ENCODE measurements at places on chromosomes 16 and 17. TPM values are rescaled to one million over a fixed set of nuclear protein-coding genes. Genes with fewer than 3 reads are reported as not detected.

Gene SLC12A3
- 0.04 TPM for total RNA-seq

Gene CPHXL
- not detected for total RNA-seq

GRCh38 chr17:29571486-29571882 is 3.0 kb downstream of the TP53I13 start:
- DNase-seq: no peak

- no peak for DNase-seq
Observed at GRCh38 chr17:19714542-19715411, 1.6 kb downstream of the SLC47A2 start.

DNA sequence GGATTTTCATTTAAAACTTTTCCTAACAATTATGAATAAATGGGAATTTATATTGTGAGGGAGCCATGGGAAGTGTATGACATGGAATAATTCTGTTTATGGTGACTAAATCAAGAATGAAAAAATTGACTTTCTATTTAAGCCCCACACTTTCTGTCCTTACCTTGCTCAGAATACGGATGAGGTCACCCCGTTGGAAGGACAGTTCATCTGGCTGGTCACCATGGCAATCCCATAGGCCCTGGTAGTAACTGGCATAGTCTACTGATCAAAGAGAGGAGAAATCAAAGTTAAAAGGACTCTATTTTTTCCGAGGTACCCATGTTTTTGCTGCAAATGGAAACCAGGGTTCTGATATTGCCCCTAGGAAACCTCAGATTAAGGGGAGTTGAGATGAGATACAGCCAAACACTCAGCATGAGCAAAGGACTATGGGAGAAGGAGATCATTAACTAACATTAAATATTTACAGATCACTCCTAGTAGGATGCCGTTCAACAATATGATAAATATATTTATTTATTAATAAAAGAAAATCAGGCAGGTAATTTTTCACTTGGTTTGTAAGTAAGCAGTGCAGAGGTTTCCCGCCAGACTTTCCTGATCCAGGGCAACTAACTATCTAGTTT is 54.9 kb downstream of the SNX11 start:
- no peak for DNase-seq

Gene SLFN12
- total RNA-seq: 6.0 TPM

DNA sequence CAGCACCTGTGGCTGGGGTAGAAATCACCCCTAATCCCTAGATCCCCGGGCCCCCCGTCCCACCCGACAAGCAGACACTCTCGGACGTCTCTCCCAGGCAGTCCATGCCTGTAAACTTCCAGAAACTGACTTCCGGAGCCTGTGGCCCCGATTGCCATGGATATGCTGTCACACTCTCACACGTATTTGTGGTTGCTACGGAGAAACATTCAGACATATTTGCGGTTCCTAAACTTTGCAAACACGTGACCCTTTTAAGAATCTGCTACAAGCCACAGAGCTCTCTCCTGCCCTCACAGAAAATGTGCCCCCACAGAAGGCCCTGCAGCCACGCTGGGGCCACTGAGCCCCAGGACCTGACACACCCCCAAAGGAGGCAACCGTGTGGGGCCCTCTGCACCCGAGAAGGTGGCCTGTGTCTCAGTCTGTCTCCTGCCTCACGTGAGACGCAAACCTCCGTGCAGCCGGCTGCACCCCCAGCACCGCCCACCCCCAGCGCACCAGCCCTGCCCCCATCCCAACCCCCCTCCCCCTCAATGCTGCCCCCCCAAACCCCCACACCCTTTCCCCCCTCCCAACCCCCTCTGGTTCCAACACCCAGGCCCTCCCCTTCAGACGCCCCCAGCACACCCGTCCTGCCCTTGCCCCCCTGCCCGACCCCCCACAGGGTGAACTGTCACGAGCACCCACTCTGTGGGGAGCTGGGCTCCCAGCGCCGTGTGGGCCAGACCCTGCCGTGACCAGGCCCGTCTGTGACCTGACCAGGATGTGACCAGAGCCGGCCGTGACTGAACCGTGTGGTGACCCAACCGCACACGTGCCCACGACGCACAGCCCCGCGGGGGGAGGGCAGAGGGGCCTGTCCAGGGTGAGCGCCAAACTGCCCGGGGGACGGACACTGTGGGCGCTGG is 66.3 kb upstream of the METRNL start:
- DNase-seq: no peak

- DNase-seq: peak; percentile 40
Observed at GRCh38 chr17:49817993-49818392, 29.5 kb downstream of the KAT7 start.

DNA sequence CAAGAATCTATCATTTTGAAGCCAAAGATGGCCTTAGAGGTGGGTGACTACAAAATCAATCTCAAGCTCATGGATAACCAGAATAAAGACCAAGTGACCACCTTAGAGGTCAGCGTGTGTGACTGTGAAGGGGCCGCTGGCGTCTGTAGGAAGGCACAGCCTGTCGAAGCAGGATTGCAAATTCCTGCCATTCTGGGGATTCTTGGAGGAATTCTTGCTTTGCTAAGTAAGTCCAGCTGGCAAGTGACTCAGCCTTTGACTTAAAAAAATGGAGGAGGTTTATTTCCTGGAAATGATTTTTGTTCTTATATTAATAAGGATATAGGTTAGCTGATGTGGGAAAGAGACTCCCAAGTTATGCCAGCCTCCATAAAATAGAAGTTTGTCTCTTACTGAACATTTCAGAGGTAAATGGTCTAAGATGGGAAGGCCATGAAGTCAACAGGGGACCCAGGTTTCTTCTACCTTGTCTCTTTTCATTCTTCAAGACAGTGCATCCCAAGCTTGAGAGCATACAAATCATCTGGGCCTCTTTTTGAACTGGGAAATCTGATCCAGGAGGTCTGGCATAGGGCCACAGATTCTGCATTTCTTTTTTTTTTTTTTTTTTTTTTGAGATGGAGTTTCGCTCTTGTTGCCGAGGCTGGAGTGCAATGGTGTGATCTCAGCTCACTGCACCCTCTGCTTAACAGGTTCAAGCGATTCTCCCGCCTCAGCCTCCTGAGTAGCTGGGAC is 19.8 kb upstream of the TANGO6 start:
- no peak for DNase-seq

DNA sequence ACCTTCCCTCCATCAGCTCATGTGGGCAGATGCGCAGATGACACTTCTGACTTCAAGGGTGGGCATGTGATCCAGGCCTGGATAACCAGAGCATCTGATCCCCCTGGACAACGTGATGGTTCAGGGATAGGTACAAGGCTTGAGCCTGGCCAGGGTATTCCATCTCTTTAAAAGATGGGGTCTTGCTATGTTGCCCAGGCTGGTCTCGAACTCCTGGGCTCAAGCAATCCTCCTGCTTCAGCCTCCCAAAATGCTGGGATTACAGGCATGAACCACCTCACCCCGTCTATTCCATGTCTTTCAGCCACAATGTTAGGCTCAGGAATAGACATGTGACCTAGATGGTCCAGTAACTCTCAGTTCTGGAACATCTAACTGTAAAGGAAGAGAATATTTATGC is 20.8 kb downstream of the CRYM start:
- no peak for DNase-seq

DNA sequence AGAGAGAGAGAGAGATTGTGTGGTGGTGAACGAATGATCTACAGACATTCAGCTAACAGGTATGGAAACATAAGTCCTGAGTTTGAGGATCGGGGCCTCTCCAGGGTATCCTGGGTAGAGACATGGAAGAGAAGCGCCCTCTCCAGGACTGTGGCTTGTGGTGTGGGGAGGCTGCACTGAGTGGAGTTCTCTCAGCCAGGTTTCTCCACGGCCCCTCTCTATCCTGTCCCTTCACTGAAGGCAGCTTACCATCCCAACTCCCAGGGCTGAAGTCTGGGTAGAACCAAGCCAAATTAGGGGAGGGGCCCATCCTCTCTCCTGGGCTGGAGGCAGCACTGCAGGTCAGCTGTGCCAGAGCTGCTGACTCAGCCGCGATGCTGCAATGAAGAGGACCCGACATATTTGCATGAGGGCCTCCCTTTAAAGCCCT is 6.2 kb downstream of the C1QL1 start:
- DNase-seq: no peak

DNA sequence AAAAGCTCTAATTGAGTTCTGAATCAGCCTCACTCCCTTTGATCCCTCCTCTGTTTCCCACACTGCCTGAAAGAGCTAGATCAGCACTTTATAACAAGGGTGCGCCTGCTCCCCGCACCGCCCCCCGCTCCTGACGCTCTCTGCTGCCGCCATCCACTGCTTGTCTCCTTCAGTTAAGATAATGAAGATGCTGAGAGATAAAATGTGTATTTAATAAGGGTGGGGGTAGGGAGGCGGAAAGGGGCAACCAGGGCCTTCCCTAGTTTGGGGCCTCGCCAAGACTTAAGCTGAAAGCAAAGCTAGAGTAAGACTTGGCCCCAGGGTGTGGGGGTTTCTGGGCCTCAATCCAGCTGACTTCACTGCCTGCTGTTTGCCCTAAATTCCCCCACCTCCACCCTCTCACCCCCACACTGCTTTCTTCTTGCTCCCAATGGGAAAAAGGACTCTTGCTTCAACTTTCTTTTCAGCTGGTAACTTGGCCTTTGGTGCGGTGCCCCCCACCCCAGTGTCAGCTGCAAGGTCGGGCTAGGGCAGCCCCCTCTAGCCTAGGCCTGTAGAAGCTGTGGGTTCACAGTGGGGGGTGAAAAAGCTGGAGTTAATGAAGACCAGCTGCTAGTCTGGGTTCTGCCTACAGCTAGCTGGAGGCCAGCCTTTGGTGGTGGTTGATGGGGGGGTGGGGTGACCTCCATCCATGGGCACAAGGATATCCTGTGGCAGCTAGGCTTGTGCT is 1.8 kb upstream of the RARA start:
- DNase-seq: no peak

Gene ZNF423
- not detected for total RNA-seq

DNA sequence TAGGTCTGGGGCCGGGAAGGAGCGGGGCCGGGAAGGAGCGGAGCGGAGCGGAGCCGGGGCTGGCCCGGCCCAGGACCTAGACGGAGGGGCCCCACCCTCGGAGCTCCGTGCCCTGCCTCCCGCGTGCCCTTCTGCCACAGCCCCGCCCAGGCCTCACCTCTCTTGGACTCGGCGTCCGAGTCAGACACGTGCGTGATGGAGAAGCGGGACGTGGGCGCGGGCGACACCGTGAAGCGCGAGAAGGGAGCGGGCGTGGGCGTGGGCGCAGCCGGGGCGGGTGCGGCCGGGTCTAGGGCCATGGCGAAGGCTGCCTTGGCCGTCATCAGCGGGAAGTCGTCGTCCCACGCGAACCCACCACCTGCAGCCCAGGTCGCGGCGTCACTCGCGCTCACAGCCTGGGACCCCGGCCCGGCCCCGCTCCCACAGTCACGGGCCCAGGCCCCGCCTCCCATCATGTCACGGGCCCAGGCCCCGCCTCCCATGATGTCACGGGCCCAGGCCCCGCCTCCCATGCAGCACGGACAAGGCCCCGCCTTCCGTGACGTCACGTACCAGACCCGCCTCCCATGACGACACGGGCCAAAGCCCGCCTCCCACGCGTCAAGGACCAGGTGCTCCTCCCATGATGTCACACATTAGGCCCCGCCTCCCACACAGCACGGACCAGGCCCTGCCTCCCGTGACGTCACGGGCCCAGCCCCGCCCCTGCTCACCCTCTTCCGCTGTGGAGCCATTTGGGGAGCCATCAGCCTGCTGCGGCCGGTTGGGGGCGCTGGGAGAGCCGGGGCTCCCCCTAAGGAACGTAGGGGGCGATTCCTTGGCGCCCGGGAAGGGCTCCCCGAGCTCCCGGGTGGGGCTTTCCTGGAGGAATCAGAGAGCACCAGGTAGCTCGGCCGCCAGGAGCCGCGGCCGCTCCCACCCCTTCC is 45.8 kb upstream of the PVALEF start:
- DNase-seq: peak; percentile 92

- no peak for DNase-seq
Observed at GRCh38 chr17:77686903-77687302, 271.6 kb upstream of the TNRC6C start.

Gene TOX3
- not detected for total RNA-seq

GRCh38 chr16:9798474-9798873 is 383.8 kb downstream of the GRIN2A start:
- no peak for DNase-seq

Gene HSD11B2
- total RNA-seq: 3.1 TPM

Gene CD300LB
- total RNA-seq: not detected

Gene RND2
- total RNA-seq: not detected

DNA sequence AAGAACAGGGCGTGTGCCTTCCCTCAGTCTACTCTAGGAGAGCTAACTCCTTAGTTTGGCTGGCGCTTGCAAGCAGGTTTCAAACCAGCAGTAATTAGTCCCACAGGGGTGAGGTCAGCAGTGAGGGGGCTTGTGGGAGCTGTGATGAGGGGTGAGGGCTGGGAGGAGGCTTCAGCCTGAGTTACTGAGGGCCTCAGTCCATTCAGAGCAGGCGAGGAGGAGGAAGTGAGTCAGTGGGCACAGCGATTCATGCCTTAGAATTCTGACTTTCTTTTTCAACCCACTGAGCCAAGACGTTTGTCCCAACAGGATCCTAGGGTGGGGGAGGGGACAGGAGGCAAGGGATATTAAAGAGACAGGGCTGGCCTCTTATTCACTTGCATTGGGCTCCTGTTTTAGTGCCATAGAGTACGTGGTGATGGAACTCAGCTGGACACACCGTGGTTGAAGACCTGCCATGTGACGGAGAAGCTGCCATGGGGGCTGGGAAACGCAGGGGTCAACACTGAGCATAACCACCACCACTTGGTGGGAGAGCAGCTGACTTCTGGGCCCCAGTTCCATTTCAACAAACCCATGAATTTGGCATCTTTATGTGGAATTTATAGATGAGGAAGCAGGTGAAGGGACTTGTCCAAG is 8.3 kb upstream of the ITGA3 start:
- DNase-seq: peak; percentile 6

Measured in activated naive CD8-positive, alpha-beta T cell treated with anti-CD3 and anti-CD28 coated beads for 36 hours (primary cell).